CD4-positive, alpha-beta memory T cell (primary cell): ENCODE measurements at places on chromosomes 3 and 15. TPM values are rescaled to one million over a fixed set of nuclear protein-coding genes. Genes with fewer than 3 reads are reported as not detected.
A peak's percentile ranks its signal among the peaks of the same experiment; 100 is the strongest.

- no peak for DNase-seq
These were observed 344.6 kb upstream of the PROK2 start for GRCh38 chr3:72129501-72130094.

DNA sequence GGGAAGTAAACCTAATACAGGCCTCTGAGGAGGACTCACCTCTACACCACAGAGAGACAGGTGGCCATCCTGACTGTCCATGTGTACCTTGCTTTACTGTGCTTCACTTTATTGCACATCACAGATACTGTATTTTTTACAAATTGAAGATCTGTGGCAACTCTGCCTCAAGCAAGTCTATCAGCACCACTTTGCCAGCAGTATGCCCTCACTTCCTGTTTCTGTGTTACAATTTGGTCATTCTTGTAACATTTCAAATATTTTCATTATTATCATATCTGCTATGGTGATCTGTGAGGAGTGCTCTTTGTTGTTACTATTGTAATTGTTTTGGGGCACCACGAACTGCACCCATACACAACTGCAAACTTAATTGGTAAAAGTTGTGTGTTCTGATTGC, 78.0 kb downstream of the BBX start:
- DNase-seq = no peak

- DNase-seq = no peak
These were observed 15.4 kb downstream of the NR2C2 start for GRCh38 chr3:14962762-14963161.

DNA sequence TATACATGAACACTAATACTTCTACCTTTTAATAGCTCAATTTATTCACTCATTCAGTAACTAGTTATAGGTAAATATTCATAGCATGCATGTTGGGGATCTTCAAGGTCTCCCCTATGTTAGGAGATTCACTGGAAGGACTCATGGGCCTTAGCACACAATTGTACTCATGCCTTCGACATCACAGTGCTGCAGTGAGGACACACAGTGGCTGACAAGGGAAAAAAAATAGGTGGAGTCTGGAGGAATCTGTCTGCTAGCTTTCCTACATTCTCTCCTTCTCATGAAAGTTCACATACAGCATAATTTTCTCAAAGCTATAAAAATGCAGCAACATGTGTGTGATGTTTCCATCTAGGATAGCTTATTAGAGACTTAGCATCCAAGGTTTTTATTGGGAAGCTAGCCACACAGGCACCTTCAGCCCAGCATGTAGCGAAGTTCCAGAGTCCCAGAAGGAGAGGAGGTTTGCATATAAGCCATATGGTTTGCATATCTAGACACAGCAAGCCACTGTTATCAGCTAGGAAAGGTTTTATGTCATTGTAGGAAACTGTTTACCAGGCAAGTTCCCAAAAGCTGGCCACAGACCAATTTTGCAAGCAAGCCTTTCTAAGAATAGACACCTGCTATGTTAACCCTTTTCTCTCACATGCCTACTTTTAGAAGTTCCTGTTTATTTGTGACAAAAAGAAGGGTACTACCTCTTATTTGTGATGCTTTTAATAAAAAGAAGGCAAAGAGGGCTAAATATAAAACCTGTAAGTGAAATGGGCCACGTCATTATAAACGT, 46.4 kb downstream of the MORC1 start:
- no peak for DNase-seq

- DNase-seq = no peak
These were observed 142.3 kb downstream of the VPS8 start for GRCh38 chr3:184954251-184954650.

DNA sequence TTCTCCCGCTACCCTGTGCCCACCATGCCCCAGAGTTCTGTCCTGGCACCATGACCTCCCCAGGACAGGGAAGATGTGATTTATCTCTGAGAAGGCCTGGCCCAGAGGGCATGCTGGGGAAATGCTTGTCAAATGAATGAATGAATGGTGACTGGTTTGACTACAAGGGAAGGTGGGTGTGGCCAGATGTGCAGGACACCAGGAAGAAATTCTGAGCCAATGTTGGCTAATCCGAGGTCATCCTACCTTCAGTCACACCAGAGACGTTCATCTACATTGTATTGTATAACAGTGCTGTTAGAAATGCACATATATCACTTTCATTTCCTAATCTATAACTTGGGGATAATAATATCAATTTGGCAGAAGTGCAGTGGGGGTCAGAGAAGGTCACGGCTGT, 138.4 kb downstream of the FAM43A start:
- DNase-seq = no peak

- DNase-seq = no peak
These were observed 62.4 kb downstream of the CEMIP start for GRCh38 chr15:80841541-80841940.

DNA sequence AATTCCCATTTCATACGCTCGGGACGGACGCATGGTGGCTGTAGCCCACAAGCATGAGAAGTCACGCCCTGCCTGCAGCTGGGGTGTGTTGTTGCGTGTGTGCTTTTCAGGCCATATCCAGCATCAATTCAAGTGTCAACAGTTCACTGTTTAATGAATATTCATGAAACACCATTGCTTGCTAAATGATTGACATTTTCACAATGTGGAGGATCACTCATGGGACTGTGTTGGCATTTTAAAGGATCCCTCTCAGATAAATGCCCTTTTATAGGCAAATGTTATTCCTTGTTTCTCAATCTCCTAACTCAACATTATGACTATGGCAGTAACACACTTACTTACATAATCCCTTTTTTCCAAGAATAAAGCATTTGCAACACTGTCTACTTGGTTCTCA, 511.3 kb downstream of the GABRG3 start:
- no peak for DNase-seq

- no peak for DNase-seq
These were observed 1049.1 kb downstream of the ROBO1 start for GRCh38 chr3:78718707-78719106.

- DNase-seq = no peak
These were observed 186.9 kb downstream of the FAM43A start for GRCh38 chr3:194872669-194872977.

DNA sequence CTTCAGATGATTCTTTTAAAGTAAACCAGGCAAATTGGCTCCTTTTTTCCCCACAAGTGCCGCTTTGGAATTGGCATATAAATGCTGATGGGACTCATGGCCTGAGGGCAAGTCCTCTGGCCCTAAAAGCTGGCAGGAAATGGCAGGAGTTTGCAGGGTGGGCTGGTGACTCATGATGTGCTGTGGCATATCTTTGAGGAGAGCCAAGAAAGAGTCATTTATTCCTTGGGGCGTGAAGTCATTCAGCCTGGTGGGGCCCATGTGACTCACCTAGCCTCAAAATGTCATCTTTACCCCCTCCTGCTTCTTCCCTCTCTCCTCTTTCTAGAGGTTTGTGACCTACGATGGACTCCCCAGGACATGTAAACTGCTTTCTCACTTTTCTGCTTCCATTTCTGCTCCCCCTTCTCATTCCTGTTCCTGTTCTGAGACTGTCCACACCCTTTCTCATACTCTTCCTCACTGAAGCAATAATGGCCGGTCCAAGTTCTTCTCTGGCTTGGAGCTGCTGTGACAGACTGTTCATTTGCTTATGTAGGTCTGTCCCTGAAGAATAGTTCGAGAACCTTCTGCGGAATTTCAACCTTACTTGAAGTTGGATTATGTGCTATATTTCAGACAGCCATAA, 326.1 kb downstream of the SATB1 start:
- DNase-seq = no peak

GRCh38 chr15:57740048-57740447, 33.5 kb downstream of the POLR2M start:
- no peak for DNase-seq

GRCh38 chr15:67163180-67163579, 91.3 kb downstream of the AAGAB start:
- DNase-seq = no peak

- DNase-seq = no peak
These were observed 239.0 kb upstream of the NAALADL2 start for GRCh38 chr3:174620138-174620537.

- no peak for DNase-seq
These were observed 887.4 kb upstream of the ROBO1 start for GRCh38 chr3:80655216-80655615.

- peak; percentile 40 for DNase-seq
These were observed 37.4 kb downstream of the ZNF860 start for GRCh38 chr3:32018757-32019564.

GRCh38 chr3:31254483-31254882, 278.2 kb upstream of the STT3B start:
- no peak for DNase-seq

The GAP43 gene
- not detected for total RNA-seq

The MUSTN1 gene
- total RNA-seq = 3.3 TPM

The PATL2 gene
- total RNA-seq = 62.1 TPM

The PLSCR5 gene
- not detected for total RNA-seq

The MBD4 gene
- total RNA-seq = 52.4 TPM

The NR2E3 gene
- total RNA-seq = not detected

The ABHD14A gene
- total RNA-seq = 24.5 TPM
